ENCODE measurements at places on chromosomes 2 and 18. TPM values are rescaled to one million over a fixed set of nuclear protein-coding genes. Genes with fewer than 3 reads are reported as not detected.

The CCL20 gene
- total RNA-seq: 57.5 TPM

The FN1 gene
- 5,379 TPM for total RNA-seq

The CKAP2L gene
- 2.3 TPM for total RNA-seq

The CEBPZOS gene
- 13.8 TPM for total RNA-seq

The GPR55 gene
- total RNA-seq: not detected

The CCDC148 gene
- 2.0 TPM for total RNA-seq
